ENCODE measurements at places on chromosomes 16 and 17. TPM values are rescaled to one million over a fixed set of nuclear protein-coding genes. Genes with fewer than 3 reads are reported as not detected.

CCL8 gene
- not detected for total RNA-seq

CACNG3 gene
- not detected for total RNA-seq

MYH1 gene
- not detected for total RNA-seq

NTN1 gene
- 7.9 TPM for total RNA-seq

KRT12 gene
- total RNA-seq: not detected

DRC7 gene
- total RNA-seq: not detected

SOCS7 gene
- total RNA-seq: 5.5 TPM

SLC5A10 gene
- total RNA-seq: not detected

RASD1 gene
- 164 TPM for total RNA-seq

RAC3 gene
- 28.3 TPM for total RNA-seq

PYDC1 gene
- not detected for total RNA-seq

RAB34 gene
- total RNA-seq: 43.0 TPM

CCDC78 gene
- not detected for total RNA-seq

TUBG2 gene
- total RNA-seq: 19.2 TPM

GAN gene
- total RNA-seq: 9.3 TPM

FNDC8 gene
- not detected for total RNA-seq

SLC22A31 gene
- total RNA-seq: not detected

PRSS33 gene
- not detected for total RNA-seq

SHCBP1 gene
- total RNA-seq: 2.4 TPM

CNTNAP1 gene
- total RNA-seq: 3.1 TPM

RGS9 gene
- total RNA-seq: 2.7 TPM

CDR2L gene
- 6.1 TPM for total RNA-seq

TBC1D3K gene
- not detected for total RNA-seq

RND2 gene
- 0.49 TPM for total RNA-seq

NACA2 gene
- total RNA-seq: not detected

CDRT15 gene
- total RNA-seq: not detected

OTOA gene
- total RNA-seq: 0.44 TPM

WDR90 gene
- 9.9 TPM for total RNA-seq

HBM gene
- total RNA-seq: not detected

TNFRSF17 gene
- not detected for total RNA-seq

TP53TG3D gene
- total RNA-seq: not detected

CHD3 gene
- 31.3 TPM for total RNA-seq

DNASE1L2 gene
- not detected for total RNA-seq

NKD1 gene
- 0.68 TPM for total RNA-seq

SYNGR3 gene
- total RNA-seq: not detected

MT1A gene
- 44.4 TPM for total RNA-seq

DDX28 gene
- total RNA-seq: 7.1 TPM

RNU2-1 gene
- not detected for total RNA-seq

HSPB9 gene
- not detected for total RNA-seq

TP53TG3B gene
- total RNA-seq: not detected

BCAR1 gene
- total RNA-seq: 17.6 TPM

MAP1LC3B gene
- total RNA-seq: 81.7 TPM

EPX gene
- not detected for total RNA-seq

MEOX1 gene
- total RNA-seq: 11.5 TPM

THOC6 gene
- total RNA-seq: 13.0 TPM

HS3ST6 gene
- not detected for total RNA-seq

Measured in subcutaneous adipose tissue (tissue), 4 donors.